ENCODE measurements at places on chromosomes 7 and 10.

GRCh38 chr10:380313-380940 is 245.2 kb downstream of the ZMYND11 start:
- no peak for DNase-seq

DNA sequence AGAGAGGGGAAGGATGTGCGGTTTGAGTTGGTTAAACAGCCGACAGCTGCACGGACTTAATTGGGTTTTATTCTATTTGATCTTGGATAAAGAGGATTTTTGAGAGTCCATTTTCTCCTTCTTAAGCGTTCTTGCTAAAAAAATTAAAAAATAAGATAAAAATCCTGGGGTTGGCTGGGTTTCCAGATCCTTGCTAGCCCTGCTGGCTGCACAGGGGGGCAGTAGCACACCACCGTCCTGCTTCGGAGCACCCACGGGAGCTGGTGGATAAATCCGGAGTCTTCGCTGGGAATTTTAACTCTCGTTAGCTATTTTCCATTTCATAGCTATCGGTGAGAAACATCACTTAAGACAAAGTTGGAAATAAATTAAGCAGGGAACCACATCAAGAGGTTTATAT is 792.0 kb downstream of the TYW1 start:
- no peak for DNase-seq

- no peak for DNase-seq
Observed at GRCh38 chr7:149615690-149616270, 118.2 kb upstream of the ZNF746 start.

GRCh38 chr7:74032624-74033371 is 4.8 kb downstream of the ELN start:
- DNase-seq = no peak

DNA sequence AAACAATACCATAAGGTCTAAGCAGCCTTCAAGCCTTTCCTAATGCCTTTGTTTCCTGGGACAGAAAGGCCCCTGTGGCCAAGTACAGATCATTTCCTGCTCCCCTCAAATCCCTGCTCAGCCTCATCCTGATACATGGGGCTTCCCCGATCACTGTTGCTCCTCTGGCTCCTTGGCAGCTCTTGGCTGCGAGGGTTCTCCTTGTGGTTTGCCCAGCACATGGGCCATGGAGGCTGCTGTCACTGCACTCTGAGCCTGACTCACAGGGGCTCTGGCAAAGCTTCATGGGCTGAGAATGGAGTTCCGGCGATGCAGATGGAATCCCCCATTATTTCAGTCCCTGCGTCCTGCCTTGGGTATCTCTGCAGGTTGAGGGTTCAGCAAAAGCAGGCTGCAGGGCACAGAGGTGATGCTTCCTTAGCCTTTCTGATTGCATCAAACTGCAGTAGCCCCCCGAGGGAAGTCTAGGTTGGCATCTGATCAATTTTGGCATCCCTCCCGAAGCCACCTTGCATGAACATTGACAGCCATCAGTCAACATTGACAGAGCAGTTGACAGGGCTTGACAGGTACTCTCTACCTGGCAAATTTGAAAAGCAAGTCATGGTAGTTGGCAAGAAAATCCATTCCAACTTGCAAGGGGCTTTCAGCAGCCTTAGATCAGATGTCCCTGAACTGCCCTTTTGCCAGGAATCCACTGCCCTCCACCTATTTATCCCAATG is 168.6 kb downstream of the GFRA1 start:
- no peak for DNase-seq
